Sigmoid colon (tissue), 7 donors: ENCODE measurements at places on chromosomes 6 and 20.
A peak's percentile ranks its signal among the peaks of the same experiment; 100 is the strongest.

- no peak overlapping the region for H3K27ac ChIP-seq
- H3K27me3 ChIP-seq = no peaks in the 10 kb centered on the region
- no peak for DNase-seq
- H3K4me3 ChIP-seq = no peak overlapping the region
- H3K36me3 ChIP-seq = no peaks in the 10 kb centered on the region
These were observed 5.3 kb upstream of the TCP11 start for GRCh38 chr6:35146453-35146852.

- no peak overlapping the region for H3K27ac ChIP-seq
- H3K4me1 ChIP-seq = no peaks in the 10 kb centered on the region
- H3K4me3 ChIP-seq = no peak overlapping the region
- DNase-seq = no peak
- no peaks in the 10 kb centered on the region for H3K36me3 ChIP-seq
These were observed 585.1 kb downstream of the QKI start for GRCh38 chr6:163999475-164000125.

- no peak for DNase-seq
- H3K27ac ChIP-seq = no peak overlapping the region
- H3K27me3 ChIP-seq = no peaks in the 10 kb centered on the region
- H3K36me3 ChIP-seq = no peaks in the 10 kb centered on the region
These were observed 699.1 kb downstream of the EPM2A start for GRCh38 chr6:145036236-145036635.

DNA sequence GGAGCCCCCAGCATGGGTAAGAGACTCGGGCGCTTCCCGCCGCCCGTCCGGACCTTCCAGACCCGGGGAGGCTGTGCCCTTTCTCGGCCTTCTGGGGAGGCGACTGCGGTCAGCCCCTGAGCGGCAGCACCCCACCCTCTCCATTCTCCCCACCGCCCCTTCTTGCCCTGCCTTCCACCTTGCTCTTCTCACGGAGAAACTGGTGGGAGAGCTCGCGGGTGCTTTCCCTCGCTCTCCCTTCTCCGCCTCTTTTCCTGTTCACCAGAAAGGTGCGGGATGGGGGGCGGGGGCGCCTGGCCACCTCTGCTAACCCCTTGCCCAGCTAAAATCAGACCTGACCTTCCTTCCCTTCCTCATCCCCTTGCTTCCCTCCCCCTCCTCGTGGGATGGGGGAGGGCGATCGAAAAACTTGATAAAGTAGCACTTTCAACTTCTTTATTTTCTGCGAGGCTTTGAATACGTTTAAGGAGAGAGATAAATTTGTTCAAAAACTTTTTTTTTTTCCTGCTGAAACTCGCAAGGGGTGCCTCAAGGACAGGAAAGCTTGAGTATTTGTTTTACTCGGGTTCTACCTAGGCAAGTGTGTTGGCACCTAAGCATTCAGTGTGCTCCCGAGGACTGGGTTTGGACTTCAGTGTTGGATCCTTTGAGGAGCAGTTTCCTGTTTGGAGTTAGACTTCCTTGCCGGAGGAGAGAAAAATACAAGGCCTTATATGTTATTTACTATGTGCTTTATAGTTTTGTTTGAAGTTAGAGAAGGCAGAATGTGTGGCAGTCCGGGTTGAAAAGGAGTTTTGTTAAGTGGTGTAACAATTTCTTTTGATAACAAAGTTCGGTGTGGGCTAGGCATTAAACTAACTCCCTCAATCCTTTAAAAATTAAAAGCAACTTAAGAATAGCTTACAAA lies 897 bp downstream of the CD2AP start:
- H3K27me3 ChIP-seq = no peaks in the 10 kb centered on the region
- H3K4me1 ChIP-seq = peaks cover 13% of the 10 kb centered on the region
- no peak for DNase-seq
- peak overlapping the region; percentile 93 for H3K27ac ChIP-seq
- H3K4me3 ChIP-seq = peak overlapping the region; percentile 99

GRCh38 chr6:157143171-157143889 lies 180.0 kb downstream of the TMEM242 start:
- H3K4me3 ChIP-seq = no peak overlapping the region
- no peaks in the 10 kb centered on the region for H3K27me3 ChIP-seq
- peak overlapping the region; percentile 66 for H3K27ac ChIP-seq
- no peak for DNase-seq
- H3K36me3 ChIP-seq = no peaks in the 10 kb centered on the region

GRCh38 chr6:41715795-41716515 lies 19.5 kb downstream of the TFEB start:
- H3K27me3 ChIP-seq = no peaks in the 10 kb centered on the region
- H3K27ac ChIP-seq = no peak overlapping the region
- H3K36me3 ChIP-seq = no peaks in the 10 kb centered on the region
- no peaks in the 10 kb centered on the region for H3K4me1 ChIP-seq

- no peak for DNase-seq
- no peak overlapping the region for H3K4me3 ChIP-seq
- peaks cover 14% of the 10 kb centered on the region for H3K4me1 ChIP-seq
- H3K27me3 ChIP-seq = no peaks in the 10 kb centered on the region
- no peak overlapping the region for H3K27ac ChIP-seq
These were observed 106.5 kb upstream of the GMDS start for GRCh38 chr6:2351807-2352431.

DNA sequence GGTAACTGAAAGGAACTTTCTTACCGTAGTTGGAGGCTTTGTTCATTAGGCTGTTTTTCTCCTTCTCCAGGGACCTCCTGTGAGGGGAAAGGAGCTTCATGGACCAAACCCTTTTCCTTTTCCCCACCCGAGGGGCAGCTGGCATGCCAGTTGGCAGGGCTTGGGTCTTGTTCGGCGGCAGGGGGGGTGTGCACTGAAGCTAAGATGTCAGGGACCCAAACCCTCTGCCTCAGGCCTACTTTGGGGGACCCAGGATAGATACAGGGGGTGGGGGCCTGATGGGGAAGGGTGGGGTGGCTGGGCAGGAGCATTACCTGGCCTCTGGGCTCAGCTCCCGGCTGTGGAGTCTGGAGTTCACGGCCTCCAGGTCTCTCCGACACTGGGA lies 14.9 kb downstream of the CCDC167 start:
- DNase-seq = no peak
- H3K4me3 ChIP-seq = no peak overlapping the region
- H3K27ac ChIP-seq = no peak overlapping the region
- peaks cover 15% of the 10 kb centered on the region for H3K4me1 ChIP-seq
- H3K27me3 ChIP-seq = no peaks in the 10 kb centered on the region
- peaks cover 16% of the 10 kb centered on the region for H3K36me3 ChIP-seq

DNA sequence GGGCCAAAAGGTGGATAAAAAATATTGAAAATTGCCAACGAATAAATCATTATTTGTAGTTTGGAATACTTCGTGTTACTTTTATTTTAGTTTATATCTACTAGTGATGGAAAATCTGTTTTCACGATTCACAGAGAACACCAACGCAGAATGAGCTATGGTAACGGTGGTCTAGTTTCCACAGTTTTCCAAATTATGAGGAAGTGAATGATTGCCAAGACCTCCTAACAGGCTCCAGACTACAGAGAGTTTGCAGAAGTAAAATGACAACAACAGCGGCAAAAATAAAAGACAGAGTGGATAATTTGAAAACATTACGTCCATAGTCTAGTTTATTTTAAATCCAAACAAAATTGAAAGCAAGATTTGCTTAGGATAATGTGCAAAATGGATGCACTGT lies 57.0 kb upstream of the AIG1 start:
- no peaks in the 10 kb centered on the region for H3K36me3 ChIP-seq
- H3K4me3 ChIP-seq = no peak overlapping the region
- H3K27ac ChIP-seq = no peak overlapping the region
- no peak for DNase-seq
- H3K27me3 ChIP-seq = no peaks in the 10 kb centered on the region

GRCh38 chr6:136701045-136701444 lies 91.2 kb downstream of the MAP3K5 start:
- DNase-seq = no peak
- H3K27ac ChIP-seq = no peak overlapping the region
- no peaks in the 10 kb centered on the region for H3K27me3 ChIP-seq
- H3K4me1 ChIP-seq = no peaks in the 10 kb centered on the region
- no peak overlapping the region for H3K4me3 ChIP-seq

- H3K4me3 ChIP-seq = no peak overlapping the region
- peaks cover 13% of the 10 kb centered on the region for H3K4me1 ChIP-seq
- H3K27ac ChIP-seq = no peak overlapping the region
- H3K27me3 ChIP-seq = no peaks in the 10 kb centered on the region
- no peaks in the 10 kb centered on the region for H3K36me3 ChIP-seq
These were observed 248.5 kb downstream of the HAO1 start for GRCh38 chr20:7691647-7692269.
